SW 1271 (cell line): ENCODE measurements at places on chromosomes 6 and 20.

DNA sequence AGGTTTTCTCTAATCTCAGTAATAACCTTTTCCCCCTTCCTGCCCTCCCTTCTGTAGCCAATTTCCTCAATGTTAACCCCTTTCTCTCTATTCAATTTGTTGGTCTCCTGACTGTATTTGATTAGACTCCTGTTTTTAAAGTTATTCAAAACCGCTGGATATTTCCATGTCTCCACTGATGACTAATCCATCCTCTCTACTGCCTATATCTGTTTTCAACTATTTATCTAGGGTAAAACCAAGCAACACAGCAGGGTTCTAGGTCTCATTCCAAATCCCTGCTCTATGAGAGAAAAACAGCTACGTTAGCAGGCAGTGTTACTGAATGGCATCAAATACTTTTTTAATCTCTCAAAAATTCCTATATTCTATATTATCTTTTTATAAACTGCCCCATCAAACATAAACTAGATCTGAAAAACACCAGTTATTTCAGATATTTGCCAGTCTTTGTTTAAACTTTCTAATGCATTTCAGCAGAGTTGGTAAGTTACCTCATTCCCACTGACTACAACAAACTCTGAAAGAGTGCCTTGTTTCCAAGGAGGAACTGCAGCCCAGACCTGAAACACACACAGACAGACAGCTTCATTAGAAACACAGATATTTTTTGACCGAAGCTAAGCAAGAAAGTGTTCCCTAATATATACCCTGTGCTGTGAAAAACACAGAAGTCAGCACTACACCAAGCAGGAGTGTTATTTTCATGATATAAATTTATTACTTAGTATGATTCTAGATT lies 8.2 kb downstream of the RTN4IP1 start:
- no peak for DNase-seq

GRCh38 chr6:121504227-121504626 lies 68.8 kb downstream of the GJA1 start:
- DNase-seq: no peak

- DNase-seq: peak; percentile 55
Observed at GRCh38 chr6:159691133-159691962, 1.7 kb downstream of the SOD2 start.

- no peak for DNase-seq
Observed at GRCh38 chr6:41200296-41200900, 551 bp downstream of the TREML2 start.

DNA sequence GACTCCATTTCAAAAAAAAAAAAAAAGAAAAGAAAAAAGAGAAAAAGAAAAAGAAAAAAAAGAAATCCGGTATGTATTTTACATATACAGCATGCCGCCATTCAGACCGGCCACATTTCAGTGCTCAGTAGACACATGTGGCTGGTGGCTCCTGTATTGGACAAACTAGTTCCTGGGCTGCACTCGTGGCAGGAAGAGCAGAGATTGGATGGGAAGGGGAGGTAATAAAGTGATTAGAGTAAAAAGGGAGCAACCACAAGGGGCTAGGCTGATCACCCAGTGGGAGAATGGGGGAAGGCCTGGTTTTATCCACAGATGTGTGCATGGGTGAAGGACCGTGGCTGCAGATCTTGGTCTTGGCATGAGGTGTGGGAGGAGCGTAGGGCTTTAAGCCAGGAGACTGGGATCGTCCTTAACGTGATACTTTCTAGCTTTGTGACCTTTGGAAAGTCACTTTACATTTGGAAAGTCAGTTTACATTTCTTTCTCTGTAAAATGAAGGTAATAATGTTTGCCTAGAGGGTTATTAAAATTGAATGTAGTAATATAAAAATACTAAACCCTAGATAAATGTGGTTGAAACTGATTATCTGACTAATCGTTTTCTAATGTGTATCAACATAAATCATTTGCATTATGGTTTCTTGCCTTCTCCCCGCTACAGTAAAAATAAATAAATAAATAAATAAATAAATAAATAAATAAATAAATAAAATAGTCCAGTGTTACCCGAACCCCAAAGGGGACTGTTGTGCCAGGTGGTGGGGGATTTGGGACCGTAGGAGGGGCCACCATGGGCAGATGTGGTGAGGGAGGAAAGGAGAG lies 869 bp upstream of the TRIM15 start:
- DNase-seq: no peak

DNA sequence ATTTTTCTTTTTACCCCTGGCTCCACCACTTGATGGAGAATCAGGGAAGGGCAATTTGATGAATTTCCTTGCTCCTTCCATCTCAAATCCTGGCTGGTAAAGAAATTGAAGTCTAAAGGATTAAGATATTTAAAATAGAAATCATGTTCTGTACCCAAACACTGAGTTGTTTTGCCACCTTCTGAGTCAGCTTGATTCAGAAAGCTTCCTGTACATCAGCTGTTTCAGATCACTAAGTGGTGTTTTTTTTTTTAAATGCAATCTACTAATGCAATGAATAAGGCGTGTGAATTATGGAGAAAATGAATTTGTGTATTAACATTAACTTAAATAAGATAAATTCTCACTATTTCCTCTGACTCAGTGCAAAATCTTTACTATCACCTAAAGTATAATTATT lies 11.5 kb upstream of the POPDC3 start:
- DNase-seq: no peak

DNA sequence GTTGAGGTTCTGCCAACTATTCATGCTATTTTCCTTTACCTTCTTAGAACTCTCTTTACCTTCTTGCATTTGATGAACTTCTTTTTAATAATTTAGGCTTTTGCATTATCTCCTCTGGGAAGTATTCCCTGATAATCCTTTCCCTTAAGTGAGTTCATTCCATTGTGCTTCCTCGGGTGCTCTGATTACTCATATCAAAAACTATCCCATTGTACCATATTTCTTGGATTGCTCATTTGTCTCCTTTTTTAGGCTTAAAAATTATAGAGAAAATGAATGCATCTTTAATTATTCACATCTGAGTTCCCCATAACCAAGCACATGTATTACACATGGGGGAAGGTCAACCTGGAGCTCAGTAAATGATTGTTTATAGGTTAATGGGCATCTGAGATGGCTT lies 2.5 kb downstream of the CALHM4 start:
- DNase-seq: no peak

DNA sequence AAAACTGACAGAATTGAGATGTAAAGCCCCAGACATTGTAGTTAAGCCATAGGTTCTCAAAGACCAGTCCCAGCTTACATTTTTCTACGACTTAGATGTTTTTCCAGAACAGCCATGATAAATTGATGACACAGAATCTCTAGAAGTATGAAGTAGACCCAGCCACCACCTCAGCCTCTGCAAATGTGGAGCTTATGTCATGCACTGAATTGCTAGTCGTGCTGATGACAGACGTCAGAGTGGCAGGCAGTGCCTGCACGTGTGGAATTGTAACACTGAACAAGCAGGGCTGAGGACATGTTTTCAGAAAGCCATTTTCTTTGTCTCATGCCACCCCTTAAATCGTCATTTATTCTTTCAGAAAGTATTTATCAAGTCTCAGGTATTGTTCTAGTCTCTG lies 72.4 kb upstream of the TMEM181 start:
- DNase-seq: no peak

- DNase-seq: no peak
Observed at GRCh38 chr6:116695401-116695800, 14.4 kb downstream of the KPNA5 start.

DNA sequence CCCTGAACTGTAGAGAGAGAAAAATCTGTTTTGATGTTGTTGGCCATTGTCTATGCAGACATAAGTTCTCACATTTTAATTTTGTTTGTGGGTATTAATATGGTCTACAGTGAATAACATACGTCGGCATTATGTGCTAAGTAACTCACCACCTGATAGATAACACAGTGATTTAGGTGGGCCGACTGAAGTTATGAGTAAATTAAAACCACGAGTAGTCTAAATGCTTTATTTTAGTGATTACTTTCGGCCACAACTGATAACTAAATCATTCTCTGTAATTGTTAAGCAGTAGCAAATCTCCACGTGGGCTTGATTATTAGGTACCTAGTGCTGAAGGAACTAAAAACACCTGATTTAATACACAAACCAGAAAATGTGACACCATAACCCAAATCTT lies 1.1 kb downstream of the DOP1A start:
- DNase-seq: no peak

GRCh38 chr6:2026133-2026532 lies 219.3 kb downstream of the GMDS start:
- DNase-seq: no peak

DNA sequence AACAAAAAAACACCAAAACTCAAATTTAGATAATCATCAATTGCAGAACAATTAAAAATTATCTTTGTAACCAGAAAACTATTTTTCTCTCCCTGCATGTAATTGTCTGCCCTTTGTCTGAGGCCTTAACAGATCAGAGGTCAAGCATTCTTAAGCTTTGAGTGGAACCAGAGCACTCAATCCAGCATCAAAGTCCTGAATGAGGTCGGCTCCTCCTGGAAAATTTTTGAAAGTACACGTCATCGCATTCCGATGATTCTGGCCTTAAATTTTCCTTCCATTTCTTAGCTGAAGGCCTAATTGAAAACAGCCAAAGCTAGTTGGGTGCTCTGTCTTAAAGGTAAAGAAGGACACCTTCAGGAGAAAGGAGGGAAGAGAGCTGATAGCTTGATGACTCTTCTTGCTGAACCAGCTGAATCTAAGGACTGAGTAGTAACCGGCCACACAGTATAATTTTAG lies 510.2 kb upstream of the SULF2 start:
- peak; percentile 91 for DNase-seq

- no peak for DNase-seq
Observed at GRCh38 chr6:36969240-36969691, 14.7 kb downstream of the PI16 start.

GRCh38 chr20:19903168-19903811 lies 113.9 kb upstream of the NAA20 start:
- DNase-seq: no peak

GRCh38 chr20:40508821-40509220 lies 180.2 kb downstream of the MAFB start:
- no peak for DNase-seq

DNA sequence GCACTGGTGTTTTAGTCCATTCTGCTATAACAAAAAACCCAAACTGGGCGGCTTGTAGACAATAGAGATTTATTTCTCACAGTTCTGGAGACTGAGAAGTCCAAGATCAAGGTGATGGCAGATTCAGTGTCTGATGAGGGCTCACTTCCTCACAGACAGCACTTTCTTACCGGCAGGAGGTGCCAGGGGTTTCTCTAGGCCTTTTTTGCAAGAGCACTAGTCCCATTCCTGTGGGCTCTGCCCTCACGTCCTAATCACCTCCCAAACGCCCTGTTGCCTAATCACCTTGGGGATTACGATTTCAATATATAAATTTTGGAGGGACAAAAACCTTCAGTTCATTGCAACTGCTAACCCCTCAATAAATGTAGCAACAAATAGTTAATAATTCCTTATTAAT lies 140.0 kb upstream of the SGK1 start:
- DNase-seq: no peak

GRCh38 chr6:113623129-113623528 lies 234.0 kb upstream of the MARCKS start:
- no peak for DNase-seq

DNA sequence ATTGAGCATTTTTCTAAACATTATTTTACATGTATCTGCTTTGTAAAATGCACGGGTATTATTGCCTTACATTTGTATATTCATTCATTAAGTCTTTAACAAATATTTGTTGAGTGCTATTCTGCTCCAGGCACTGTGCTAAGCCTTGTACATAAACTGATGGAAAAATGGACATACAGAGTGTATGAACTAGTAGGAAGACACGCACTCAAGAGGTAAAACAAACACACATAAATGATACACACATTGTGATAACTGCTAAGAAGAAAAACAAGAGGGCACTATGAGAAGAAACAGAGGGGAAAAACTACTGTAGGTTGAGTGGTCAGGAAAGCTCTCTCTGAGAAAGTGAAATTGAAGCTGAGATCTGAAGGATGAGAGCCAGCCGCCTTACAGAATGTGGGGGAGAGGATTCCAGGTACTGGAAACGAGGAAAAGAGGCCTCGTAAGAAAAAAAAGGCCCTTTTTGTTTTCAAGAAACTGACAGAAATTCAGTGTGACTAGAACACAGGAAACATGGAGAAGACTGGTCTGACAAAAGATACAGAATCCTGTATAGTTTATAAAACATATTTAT lies 117.5 kb downstream of the EYA4 start:
- no peak for DNase-seq

DNA sequence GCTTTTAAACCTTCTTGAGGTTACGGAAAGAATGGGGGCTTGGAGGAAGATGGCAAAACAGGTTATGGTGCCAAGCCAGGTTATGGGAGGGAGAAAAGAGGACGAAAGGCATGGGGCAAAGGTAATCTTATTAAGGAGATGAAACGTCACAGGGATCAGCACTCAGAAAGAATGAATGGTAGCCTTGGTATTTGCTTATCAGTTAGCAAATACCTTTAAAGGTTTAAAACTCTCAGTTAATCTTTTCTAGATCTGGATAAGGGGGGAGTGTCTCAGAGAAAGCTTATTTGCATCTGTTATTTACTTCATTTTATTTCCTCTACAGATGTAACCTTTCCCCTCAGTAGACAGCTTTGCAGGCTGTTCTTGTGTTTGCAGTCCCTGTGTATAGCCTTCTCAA lies 55.5 kb upstream of the EEF1E1 start:
- DNase-seq: no peak

GRCh38 chr20:24729896-24730605 lies 219.0 kb upstream of the CST7 start:
- DNase-seq: no peak

DNA sequence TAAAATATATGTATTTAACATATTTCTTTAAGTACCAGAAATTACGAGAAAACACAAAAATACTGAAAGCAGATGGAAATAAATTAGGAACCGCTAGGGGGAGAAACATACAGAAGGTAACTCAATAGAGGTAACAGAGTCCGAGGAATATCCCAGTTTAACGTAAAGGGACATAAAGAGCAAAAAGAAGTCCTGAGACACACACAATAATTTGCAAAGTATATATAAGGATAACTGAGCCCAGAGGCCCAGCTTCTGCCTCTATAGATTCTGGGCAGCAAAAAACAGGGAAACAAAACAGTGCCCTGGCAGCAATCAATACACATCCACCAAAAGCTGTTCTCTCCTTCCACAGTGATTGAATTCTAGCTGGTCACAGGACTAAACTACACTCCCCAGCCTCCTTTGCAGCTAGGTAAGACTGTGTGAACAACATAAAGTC lies 15.1 kb downstream of the TBC1D32 start:
- no peak for DNase-seq

GRCh38 chr6:106745197-106745770 lies 115.9 kb downstream of the QRSL1 start:
- DNase-seq: no peak
